CD4-positive, alpha-beta T cell treated with Interferon alpha-2 for 1 hour (primary cell): ENCODE measurements at places on chromosomes 5 and 9.

DNA sequence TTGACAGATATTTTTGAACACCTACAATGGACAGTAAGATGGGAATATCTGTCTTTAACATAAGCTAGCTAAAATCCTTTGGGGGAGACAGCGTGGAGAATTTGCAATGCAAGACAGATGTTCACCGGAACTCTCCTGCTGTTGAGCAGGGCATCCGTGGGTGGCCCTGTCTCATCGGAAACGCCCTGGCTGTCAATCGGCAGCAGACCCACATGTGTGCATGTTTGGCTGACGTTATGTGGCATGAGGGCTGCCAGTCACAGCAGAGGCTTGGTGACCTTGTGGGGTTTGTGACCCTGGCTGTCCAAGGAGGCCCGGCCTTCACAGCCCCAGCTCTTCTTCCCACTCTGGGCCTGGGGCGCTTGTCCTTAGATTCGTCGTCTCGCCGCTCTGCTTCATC, 129.7 kb upstream of the OTULINL start:
- DNase-seq: no peak

- DNase-seq: no peak
These were observed 555.8 kb upstream of the TLE4 start for GRCh38 chr9:79015951-79016350.

- no peak for DNase-seq
These were observed 20.9 kb upstream of the SPINK14 start for GRCh38 chr5:148147415-148147814.

GRCh38 chr9:76431601-76432000, 27.4 kb upstream of the GCNT1 start:
- DNase-seq: no peak

DNA sequence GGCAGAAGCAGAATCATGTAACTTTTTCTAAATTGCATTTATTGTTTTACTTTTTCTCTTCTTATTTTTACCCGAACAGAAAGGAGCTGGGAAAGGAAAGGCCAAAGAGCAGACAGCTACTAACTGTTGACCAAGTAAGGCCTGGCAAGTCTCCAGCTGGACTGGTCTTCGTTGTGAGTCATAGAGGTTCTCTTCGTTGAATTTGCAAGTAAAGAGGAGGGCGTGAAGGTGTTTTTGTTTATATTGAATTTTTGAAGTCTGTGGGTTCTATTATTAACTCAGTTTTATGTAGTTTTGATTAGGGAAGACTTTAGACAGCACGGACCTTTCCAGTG, 416.5 kb upstream of the CCNH start:
- DNase-seq: no peak

DNA sequence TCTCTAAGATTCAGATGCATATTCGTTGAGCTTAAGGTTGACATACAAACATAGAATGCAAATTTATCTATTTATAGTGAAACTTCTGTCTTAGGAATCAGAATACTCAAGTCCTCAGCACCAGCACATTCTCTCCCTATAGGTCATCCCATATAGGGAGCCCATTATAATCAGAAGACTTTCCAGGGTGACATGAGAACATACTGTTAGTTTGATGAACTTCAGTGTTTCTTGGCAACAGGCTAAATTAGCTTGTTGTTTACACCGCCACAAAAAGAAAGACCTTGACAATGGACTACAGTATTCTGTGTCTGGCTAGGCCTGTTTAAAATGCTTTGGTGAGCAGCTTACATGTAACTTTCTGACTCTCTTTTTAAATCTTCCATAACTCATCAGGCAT, 104.2 kb downstream of the TAF11L14 start:
- DNase-seq: no peak

- DNase-seq: peak; percentile 75
These were observed 31.5 kb downstream of the HRH2 start for GRCh38 chr5:175689147-175689991.

DNA sequence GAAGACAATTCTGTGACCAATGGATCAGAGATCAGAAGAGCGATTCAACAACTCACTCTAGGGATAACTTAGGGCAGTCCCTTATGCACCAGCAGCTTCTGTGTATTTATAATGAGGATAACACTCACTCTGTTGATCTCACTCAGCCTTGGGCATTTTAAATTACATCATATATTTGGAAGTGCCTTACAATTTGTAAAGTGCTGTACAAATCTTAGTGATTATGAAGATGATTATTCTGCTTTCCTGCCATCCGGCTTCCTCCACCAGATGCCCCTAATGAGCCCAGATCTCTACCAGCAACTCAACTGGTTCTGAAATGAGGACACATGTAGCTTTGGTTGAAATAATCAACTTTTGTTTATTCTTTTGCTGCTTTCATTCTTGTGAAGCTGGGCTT, 105.3 kb downstream of the PCSK1 start:
- DNase-seq: no peak

DNA sequence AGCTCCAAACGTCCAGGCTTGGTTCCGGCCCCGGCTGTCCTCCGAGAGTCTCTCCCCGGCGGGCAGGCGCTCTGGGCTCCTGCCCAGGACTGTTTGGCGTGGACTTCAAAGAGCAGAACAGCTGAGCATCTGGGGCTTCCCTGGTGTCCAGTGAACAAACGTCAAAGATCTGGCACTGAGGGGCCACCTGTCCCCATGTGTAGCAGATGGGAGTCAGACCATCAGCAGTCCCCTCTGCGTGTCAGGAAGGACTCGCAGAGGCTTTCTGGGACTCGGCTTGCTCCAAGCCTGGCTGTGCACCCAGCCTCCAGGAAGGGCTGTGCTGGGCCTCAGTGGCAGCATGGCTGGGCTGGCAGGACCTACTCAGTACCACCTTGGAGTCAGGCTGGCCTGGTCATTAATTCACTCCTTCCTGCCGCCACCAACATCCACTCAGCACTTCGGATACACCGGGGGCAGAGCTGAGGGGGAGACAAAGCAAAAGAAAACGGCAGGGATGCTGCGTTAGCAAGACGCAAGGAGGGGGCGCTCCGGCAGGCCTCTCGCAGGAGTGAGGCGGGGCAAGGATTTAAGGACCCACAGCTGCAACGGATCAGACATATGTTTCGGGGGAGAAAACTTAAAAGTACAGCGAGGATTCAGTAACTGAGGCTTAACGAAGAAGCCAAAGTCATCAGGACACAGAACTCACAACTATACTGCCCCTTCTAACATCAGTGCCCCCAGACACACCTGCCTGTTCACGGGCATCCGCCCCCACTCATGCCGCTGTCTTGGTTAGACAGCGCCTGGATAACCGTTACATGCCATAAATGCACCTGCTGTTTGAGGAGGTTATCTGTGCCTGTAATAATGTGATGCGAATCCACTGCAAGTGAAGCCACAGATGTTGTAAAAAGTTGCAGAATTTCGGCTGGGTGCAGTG, 164.5 kb upstream of the PHYKPL start:
- DNase-seq: no peak

- no peak for DNase-seq
These were observed 17.6 kb downstream of the FIBCD1 start for GRCh38 chr9:130921300-130921988.

DNA sequence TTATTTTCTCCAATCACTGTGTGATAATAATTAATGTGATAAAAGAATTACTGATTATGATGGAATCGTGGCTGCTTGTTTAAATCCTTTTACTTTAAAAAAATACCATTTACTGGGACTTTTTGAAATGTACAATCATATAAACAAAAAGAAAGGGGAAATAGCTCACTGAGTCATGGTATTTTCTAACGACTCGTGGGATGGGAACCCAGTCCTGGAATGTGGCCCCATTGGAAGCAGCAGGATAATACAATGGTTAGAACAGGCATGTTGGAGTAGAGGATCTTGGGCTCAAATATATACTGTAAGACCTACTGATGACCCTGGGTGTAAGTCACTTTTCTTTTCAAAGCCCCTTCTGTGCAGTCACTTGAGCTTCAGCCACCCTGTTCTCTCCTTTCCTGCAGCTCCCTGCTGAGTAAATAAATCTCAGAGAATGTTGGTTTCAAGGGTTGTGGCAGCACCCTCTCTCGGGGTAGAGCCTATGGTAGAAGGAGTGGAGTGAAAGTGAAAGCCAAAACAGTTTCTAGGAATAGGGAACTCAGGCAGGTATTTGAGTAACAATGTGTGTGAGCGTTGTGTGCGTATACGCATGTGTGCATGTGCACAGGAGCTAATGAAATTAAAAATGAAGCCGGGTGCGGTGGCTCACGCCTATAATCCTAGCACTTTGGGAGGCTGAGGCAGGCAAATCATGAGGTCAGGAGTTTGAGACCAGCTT, 40.8 kb upstream of the LARP1 start:
- peak; percentile 55 for DNase-seq

DNA sequence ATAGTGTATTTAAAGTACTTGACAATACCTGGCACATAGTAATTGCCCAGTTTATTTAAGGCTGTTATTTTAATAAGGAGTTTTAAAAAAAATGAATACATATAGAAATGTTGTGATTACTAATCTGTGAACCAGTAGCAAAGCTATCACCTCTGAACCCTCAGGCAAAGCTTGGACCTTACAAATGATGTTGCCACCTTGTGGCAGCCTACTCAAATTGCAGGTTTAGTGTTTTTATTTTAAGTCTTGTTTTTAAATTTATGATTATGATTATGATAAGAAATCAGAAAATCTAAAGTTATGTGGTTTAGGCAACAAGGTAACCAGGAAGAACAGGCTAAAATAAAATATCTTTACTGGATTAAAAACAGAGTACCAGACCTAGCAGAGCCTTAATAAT, 35.8 kb downstream of the PPARGC1B start:
- DNase-seq: no peak

DNA sequence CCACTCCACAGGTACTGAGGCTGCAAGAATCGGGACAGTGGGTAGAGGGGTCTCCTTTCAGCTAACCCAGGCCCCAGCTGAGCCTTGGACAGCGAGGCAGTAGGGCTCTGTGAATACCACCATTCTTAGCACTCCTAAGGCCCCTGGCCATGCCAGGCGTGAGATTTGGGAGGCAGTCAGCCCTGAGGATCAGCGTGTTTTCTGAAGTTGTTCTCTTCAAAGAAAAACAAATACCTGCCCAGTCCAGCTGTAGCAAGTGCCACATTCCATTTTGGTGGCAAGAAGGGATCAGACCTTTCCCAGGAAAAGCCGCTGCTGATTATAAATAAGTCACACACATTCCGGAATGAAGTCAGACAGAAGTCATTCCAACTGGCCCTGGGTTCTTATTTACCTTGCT, 47.8 kb downstream of the RALGPS1 start:
- DNase-seq: no peak

- DNase-seq: no peak
These were observed 113.4 kb downstream of the FBN2 start for GRCh38 chr5:128424646-128425045.

DNA sequence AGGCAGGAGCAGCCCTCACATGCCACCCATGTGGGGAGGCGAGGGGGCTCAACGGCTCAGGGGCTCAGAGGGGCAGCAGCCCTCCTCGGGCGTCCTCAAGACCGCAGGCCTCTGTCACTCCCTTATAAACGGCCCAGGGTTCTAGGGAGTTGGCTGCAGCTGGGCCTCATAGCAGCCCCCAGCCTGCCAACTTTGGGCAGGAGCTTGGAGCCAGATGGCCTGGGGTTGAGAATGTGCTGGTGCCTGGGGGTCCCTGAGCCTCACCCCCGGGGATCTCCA, 51.0 kb upstream of the RNU6ATAC start:
- DNase-seq: no peak

DNA sequence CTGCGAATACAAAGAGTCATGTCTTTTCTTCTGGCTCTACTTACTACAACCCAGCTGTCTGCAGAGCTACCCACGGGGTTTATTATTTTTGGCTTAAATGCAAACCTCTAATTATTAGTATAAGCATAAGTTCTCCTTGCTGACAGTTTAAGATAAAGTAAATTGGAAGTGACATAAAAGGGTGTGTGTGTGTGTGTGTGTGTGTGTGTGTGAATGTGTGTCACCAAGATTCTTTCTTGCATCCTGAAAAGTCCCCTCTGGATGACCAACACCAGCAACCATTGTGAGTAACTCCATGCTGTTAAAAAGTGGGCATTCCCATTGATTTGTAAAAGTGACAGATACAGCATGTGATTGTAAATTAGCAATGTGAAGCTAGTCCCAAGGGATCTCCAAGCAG, 803.8 kb upstream of the ZNF608 start:
- no peak for DNase-seq

DNA sequence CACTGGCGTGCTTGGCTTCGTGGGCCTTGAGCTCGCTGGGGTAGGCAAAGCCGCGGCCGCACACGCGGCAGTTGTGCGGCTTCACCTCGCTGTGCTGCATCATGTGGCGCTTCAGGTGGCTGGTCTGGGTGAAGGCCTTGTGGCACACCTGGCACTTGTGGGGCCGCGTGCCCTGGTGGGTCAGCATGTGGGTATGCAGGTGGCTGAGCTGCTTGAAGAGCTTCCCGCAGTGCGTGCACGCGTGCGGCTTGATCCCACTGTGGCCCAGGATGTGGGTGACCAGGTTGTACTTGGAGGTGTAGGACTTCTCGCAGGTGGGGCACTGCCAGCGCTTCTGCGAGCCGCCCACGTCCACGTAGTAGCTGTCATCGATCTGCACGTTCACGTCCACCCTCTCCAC, 46.8 kb downstream of the ZNF366 start:
- DNase-seq: no peak

GRCh38 chr5:80591352-80591751, 21.3 kb upstream of the ANKRD34B start:
- no peak for DNase-seq

GRCh38 chr5:171263181-171263580, 45.9 kb upstream of the TLX3 start:
- no peak for DNase-seq

GRCh38 chr5:115465431-115465830, 79.1 kb downstream of the FEM1C start:
- DNase-seq: no peak

DNA sequence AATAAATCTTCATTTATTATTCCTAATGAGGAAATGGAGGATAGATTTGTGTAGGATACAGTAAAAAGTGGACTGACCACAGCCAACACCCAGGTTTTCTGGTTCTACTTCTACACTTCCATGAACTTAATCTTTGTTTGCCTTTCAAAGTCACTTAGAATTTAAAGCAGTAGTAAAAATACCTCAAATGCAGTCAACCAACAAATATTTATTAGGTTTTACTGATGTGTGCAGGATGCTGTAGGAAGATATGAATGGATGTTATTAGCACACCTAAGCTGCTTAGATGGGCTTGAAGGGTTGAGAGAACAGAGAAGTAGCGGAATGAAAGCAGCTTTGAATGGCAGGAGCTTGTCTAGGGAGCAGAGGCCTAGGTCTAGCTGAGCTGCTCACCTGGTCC, 201.1 kb downstream of the PALM2AKAP2 start:
- no peak for DNase-seq

- DNase-seq: peak; percentile 55
These were observed 25.1 kb downstream of the ARHGAP26 start for GRCh38 chr5:142795251-142795650.

DNA sequence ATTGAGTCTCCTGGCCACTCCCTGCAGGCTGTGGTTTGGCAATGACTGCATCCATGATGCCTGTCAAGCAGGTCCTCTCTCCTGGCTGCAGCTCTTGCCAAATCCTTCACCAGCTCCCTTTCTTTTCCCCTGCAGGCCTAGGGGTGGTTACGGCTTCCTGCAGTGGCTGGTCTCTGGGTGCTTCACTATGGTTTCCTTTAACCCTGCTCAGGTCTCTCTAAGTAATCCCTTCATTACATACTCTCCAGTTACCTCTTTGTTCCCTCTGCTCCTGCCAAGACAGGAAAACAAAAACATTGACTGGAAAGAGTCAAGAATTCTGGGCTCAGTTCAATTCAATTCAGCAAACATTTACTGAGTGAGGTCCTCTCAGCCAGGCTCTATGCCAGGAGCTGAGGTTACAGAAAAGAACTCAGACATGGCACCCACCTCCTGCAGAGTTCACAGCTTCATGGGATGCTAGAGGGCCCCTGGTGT, 19.8 kb upstream of the PTPN3 start:
- DNase-seq: no peak
